ENCODE measurements at places on chromosomes 12 and 14.

DNA sequence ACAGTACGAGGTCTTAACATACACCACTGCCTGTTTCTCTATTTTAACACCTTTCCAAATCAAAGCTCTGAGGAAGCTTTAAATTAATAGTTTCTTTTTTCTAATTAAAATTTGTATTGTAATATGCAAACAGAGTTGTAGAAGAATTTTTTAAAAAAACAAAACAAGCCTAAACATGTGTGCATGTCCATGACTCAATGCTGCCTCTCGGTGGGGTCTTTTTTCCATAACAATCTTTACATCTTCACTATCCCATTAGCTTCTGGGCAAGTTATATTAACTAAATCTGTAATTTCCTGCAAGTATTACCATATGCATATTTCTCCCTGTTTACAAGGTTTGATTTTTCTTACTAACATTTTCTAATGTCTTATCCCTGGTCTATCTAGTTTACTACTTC, 143.9 kb upstream of the NAV3 start:
- DNase-seq, result no peak

DNA sequence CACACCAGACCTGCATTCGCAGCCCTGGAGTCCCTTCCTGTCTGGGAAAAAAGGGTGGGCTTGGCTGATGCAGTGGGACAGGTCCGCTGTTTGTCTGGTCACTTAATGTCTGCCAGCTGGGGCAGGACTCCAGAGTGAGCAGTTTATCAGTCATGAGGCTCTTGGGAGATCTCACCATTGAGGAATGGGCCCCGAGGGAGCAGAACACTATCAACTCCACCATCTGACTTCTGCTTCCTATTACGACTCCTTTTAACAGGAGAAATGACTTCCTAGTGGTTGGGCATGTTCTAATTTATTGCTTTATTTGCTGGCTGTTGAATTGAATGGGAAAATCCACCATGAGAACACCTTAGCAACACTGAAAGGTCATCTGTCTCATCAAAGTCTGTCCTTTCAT, 182.5 kb upstream of the RASSF8 start:
- DNase-seq, result no peak

GRCh38 chr14:71776471-71777360, 155.5 kb upstream of the RGS6 start:
- no peak for DNase-seq

- DNase-seq, result no peak
Measured at GRCh38 chr12:15962760-15963159, 51.6 kb downstream of the DERA start.

GRCh38 chr14:33809396-33809981, 141.4 kb downstream of the EGLN3 start:
- no peak for DNase-seq

GRCh38 chr12:117091758-117092510, 7.3 kb downstream of the TESC start:
- no peak for DNase-seq

DNA sequence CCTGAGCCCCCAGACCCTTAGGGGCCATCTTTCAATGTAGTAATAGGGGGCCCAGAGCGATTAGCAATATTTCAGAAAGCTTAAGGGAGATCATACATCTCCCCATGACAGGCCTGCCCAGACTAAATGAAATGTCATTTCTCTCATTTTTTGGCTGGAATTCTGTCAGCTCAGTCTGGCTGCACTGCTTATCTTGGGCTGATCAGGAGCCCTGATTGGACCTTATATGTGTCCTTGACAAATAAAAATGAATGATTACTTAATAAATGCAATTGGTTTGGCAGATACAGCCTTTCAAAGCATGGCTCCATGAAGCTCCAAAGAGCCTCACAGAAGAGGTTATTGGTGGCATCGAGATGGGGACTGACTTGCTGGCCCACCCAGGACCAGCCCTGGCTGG, 121.9 kb downstream of the ADCK1 start:
- no peak for DNase-seq
